GDM1 (cell line): ENCODE measurements at places on chromosomes 6 and 20.

DNA sequence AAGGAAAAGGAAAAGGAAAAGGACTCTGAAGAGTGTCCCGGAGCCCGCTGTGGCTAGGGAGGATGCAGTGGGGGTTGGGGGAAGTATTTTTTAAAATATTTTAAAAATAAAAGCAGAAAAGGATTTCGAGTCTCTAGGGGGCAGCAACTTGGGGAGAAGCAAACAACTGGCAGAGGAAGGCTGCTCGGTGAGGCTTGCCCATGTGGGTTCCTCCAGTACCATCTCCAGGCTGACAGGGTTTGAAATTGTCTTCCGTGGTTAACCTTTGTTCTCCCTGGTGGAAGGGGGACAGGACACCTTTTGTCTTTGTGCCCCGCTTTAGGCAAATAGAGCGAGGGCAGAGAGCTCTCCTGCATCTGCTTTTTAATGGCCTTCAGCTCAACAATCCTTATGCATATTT lies 60.4 kb upstream of the SNX9 start:
- DNase-seq: no peak

- DNase-seq: no peak
Observed at GRCh38 chr6:11586117-11586516, 48.6 kb downstream of the TMEM170B start.

- no peak for DNase-seq
Observed at GRCh38 chr6:139979021-139979725, 604.7 kb upstream of the CITED2 start.

DNA sequence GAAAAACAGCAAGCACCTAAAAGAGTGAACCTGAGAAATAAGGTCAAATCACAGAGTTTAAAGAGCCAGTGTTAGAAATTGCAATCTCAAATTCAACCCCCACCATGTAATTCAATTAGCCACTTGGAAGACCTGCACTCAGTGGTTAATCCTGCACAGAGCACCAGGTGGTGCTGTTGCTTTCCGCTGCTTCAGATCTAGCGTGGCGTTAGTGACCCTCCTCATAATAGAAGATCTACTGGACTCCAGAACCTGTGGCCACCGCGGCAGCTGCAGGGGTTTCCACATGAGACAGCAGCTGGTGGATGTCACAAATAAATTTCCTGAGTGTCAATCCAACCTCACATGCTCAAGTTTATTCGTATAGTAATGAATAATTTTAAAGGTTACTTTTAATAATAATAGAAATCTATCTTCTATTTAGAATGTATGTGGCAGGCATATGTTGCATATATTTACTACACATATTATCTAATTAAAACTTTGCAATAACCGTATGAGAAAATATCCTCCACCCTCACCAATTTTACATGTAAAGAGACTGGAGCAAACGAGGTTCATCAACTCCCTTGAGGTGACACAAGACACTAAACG lies 84.4 kb downstream of the SYNE1 start:
- peak; percentile 24 for DNase-seq

GRCh38 chr20:19817017-19817416 lies 59.0 kb downstream of the RIN2 start:
- DNase-seq: no peak

GRCh38 chr6:33679761-33680160 lies 31.7 kb downstream of the UQCC2 start:
- no peak for DNase-seq

- DNase-seq: no peak
Observed at GRCh38 chr6:160178271-160178670, 56.7 kb downstream of the SLC22A1 start.

- no peak for DNase-seq
Observed at GRCh38 chr6:125955973-125956372, 597 bp upstream of the HINT3 start.

DNA sequence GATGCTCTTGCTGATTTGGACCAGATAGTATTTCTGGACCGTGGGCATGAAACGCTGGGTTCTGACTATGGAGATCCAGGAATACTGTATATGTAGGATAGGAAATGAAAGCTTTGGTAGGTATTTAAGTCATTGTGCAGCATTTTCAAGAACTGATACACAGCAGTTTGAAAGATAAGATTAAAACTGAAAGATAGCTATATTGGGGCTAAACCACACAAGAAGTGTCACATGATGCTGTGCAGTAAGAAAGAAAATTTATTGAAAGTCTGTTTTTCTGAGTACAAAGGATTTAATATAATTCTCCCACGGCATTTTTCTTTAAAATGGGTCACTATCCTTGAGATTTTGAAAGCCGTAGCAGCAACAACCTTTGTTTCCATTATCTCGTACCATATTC lies 305 bp downstream of the IL17A start:
- no peak for DNase-seq

GRCh38 chr6:10399451-10399850 lies 15.4 kb downstream of the TFAP2A start:
- no peak for DNase-seq

DNA sequence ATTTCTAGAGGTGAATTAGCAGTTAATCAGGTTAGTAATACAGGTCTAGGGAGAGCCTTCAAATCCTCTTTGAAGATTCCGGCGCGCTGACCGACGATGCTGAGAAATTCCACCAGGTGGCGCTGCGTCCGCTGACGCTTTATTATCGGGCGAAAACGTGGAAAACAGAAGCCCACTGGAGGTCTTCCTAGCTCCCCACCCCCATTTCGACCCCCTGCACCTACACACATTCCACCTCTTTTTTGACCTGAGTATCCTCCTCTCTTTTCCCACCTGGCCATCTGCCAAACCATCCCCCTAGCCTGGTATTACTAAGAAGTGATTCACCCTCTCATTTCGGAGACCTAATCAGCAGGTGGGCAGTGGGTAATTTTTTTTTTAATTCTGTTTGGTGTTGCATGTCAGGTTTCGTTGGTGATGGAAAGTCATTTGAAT lies 65.4 kb upstream of the RIN2 start:
- DNase-seq: no peak

GRCh38 chr6:136822046-136822375 lies 381 bp upstream of the PEX7 start:
- no peak for DNase-seq

GRCh38 chr20:38115205-38115604 lies 49.9 kb downstream of the TGM2 start:
- DNase-seq: no peak

GRCh38 chr6:106551155-106551554 lies 78.1 kb downstream of the RTN4IP1 start:
- no peak for DNase-seq

GRCh38 chr6:129749749-129750120 lies 39.8 kb upstream of the ARHGAP18 start:
- no peak for DNase-seq

DNA sequence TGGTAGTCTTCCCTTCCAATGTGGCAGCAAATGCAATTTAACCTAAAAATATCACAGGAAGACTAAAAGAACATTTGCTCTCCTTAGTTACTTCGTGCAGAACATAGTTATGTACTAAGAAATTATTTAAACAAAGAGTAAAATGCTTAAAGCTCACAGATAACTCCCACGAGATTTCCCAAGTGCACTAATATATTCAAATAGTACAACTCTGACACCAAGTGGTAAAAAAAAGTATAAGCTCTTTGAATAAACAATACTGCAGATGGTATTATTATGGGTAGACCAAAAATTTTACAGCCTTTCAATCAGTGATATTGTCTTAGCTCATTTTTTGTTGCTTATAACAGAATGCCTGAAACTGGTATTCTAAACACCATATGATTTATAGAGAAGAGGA lies 52.8 kb upstream of the FILIP1 start:
- no peak for DNase-seq

- DNase-seq: peak; percentile 54
Observed at GRCh38 chr6:116409756-116410155, 39.0 kb downstream of the DSE start.

DNA sequence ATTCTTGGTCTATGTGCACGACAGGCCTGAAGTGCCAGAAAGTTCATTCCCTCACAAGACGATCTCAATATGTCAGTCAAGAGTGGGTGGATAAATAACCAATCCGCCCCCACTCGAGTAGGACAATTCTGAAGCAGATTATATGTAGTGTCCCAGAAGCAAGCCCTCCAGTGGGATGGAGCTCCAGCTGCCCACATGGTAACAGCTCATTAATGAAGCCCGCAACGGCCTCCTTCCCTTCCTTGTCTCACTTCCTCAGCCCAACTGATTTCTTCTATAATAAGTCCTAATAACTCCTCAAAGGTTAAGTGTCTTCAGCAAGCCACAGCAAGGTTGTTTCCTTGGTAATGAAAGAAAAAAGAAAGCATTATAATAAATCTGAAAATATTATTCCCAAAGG lies 82.1 kb upstream of the F13A1 start:
- no peak for DNase-seq

- no peak for DNase-seq
Observed at GRCh38 chr6:80566361-80566760, 459.9 kb downstream of the BCKDHB start.

- DNase-seq: no peak
Observed at GRCh38 chr20:14960831-14961230, 623.4 kb upstream of the FLRT3 start.

GRCh38 chr6:125807293-125807692 lies 16.5 kb downstream of the NCOA7 start:
- DNase-seq: no peak

DNA sequence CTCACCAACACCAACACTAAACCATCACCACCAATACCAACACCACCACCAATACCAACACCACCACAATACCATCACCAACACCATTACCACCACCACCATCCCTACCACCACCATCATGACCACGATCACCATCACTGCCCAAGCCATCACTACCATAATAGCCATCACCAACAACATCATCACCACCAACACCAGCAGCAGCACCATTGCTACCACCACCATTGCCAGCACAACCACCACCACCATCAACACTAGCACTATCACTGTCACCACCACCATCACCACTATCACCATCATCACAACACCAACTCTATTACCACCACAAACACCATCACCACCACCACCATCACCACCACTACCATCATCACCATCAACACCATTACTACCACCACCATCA lies 53.0 kb downstream of the TMEM242 start:
- DNase-seq: no peak

DNA sequence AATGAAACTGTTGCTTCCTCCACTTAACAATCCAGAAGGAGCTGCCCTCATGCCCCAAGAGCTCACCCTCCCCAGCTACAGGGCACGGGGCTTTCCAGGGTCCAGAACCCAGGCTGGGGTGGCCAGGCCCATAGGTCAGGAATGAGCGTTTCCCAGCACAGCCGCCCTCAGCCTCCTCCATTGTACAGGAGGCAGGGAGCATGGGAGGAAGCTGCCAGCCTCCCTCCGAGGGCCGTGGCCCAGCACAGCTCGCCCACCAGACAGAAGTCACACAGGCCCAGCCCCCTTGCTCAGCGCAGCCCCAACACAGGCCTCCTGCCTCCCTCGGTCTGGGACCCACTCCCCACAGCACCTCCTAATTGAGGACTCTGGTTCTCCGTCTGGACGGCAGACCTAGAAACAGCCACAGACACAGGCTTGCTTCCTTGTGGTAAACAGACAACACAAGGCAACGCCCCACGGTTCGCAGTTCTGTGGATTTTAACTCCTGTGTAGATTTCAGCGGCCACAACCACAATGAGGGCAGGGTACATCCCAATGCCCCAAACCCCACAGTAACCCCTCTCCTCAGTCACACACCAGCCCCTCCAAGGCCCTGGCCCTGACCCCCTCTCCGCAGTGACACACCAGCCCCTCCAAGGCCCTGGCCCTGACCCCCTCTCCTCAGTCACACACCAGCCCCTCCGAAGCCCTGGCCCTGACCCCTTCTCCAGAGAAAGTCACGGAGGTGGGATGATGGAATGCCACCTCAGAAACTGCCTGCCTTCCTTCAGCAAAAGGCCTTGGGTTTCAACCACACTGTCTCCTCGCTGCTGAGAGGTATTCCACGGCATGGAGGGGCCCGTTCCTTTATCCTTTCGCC lies 173.5 kb downstream of the DLL1 start:
- DNase-seq: no peak

GRCh38 chr6:17354700-17355403 lies 38.5 kb upstream of the CAP2 start:
- DNase-seq: no peak

- DNase-seq: no peak
Observed at GRCh38 chr6:47133230-47134000, 91.3 kb upstream of the ADGRF1 start.

- no peak for DNase-seq
Observed at GRCh38 chr6:150275489-150275888, 93.3 kb upstream of the IYD start.

GRCh38 chr6:117354671-117355070 lies 71.1 kb downstream of the ROS1 start:
- DNase-seq: no peak

- no peak for DNase-seq
Observed at GRCh38 chr6:41929924-41930323, 8.6 kb downstream of the BYSL start.

- DNase-seq: no peak
Observed at GRCh38 chr6:128822271-128822670, 60.7 kb upstream of the LAMA2 start.

GRCh38 chr20:45779011-45779915 lies 12.4 kb downstream of the WFDC3 start:
- no peak for DNase-seq

- DNase-seq: no peak
Observed at GRCh38 chr6:79861023-79861422, 86.3 kb downstream of the ELOVL4 start.

DNA sequence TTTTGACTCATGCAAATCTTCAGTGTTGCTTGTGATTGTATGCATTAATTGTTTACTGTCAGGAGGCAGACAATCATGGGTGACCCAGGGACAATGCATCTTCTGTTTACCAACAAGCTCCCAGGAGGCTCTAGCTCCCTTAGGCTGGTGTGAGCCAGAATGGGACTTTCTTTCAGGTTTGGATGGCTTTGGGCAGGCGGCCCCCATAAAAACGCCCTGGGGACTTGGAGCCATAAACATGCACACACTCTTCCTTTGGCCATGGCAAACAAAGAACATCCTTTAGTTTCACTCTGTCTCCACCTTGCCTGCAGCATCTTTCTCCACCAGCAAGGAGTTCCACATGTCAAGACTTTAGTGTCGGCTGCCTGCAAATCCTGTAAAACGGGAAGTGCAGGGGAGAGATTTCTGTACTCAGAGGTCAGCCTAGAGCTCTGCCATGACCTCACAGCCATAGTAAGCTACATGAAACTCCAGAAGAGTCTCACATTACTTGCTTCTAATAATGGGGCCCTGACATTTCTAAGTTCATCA lies 127.6 kb downstream of the MAP3K7 start:
- DNase-seq: no peak

GRCh38 chr20:37114012-37114411 lies 18.2 kb upstream of the RBL1 start:
- DNase-seq: no peak
